WTC11 (cell line): ENCODE measurements at places on chromosomes 7 and 10.

DNA sequence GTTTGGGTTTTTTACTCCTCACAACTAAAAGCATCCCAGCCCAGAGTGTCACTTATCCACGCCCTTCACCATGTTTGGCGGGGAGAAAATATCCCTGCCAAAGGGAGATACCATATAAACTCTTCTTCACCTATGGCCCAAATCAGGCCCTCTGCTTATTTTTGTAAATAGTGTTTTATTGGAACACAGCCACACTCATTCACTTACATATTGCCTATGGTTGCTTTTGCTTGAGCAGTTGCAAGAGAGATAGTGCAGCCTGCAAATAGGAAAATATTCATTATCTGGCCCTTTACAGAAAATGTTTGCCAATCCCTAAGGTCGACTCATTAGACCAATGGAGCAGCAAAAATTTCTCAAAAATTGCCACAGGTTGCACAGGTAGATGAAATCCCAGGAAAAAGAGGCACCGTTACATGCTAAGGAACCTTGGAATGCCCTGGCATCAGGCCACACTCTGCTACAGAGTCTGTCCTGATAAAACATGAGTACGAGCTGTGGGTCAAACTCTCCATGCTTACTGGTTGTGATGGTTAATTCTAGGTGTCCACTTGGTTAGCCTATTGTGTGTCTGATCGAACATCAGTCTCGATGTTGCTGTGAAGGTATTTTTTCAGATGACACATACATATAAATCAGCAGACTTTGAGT, 7.9 kb upstream of the RASSF4 start:
- no peak for DNase-seq

- DNase-seq = no peak
These were observed 28.1 kb upstream of the SLC29A3 start for GRCh38 chr10:71290806-71291527.

DNA sequence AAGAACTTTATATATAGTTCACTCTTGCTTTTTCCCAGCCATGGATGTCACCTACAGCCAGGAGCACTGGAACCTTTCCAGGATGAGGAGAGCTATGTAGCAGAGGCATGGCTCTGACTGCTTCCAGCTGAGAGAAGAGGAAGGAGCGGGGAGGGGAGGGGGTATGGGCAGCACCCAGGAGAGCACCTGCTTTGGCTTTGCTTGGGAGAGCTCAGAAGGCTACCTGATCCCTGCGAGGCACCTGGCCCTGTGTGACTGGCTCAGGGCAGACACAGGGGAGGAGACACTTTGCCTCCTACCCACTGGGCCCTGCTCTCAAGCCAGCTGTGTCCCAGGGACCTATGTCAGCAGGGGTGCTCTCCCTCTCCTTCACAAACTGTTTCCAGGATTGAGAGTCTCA, 67.1 kb downstream of the HK1 start:
- DNase-seq = no peak

GRCh38 chr7:146131701-146132100, 15.1 kb downstream of the CNTNAP2 start:
- no peak for DNase-seq

GRCh38 chr7:19677180-19677579, 31.7 kb downstream of the POLR1F start:
- no peak for DNase-seq

DNA sequence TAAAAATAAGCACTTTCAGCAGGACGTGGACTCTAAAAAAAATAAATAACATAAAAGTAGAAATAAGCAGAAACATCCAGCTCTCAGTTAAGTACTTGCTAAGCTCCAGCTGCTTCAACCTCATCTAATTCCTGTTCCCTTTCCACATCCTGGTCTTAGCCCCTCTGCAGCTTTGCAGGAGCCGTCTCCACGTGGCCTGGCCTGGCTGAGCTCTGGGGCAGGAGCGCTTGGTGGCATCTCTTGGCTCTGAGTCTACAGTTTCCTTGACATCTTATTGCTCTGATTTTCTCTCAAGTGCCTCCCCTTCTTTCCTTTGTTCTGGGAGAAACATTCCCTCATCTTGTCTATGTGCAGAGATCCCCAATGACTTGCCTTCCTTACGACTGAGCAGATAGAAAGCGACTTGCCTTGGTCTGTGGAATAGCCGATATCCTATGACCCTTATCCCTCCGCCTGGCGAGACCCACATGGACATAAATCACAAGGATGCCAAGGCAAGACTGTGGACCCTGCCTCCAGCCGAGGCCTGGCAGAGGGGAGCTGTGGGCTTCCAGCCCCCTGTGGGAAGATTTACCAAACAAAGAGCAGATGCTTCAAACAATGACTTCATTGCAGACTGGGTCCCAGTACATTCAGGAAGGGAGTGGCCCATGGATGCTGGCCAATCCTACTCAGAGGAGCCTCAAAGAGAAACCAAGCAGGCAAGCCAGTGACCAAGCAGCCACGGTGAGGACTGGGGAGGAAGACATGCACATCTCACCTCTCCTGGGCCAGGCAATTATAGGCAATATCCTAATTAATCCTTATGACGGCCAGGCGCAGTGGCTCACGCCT, 61.9 kb downstream of the SPOCK2 start:
- no peak for DNase-seq

DNA sequence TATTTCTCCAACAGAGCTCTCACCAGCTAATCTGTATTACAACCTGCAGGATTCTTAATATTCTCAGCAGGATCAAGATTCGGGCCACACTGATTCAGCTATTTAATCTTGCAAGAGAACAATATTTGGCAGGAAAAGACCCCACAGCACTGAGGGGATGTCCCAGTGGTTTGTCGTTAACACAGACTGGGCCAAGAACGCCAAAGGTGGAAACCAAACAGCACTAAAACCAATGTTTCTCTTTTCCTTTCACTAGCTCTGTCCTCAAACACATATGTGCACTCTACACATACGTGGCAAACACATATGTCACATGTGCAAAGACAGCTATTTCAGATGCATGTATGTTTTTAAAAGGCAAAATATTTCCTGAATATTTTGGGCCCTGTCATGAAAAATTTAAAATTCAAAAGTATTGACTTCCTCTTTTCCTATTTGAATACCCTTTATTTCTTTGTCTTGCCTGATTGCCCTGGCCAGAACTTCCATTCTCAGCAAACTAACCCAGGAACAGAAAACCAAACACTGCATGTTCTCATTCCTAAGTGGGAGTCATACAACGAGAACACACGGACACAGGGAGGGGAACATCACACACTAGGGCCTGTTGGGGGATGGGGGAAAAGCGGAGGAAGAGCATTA, 51.7 kb upstream of the NEBL start:
- no peak for DNase-seq

GRCh38 chr7:112101201-112101846, 104.9 kb downstream of the DOCK4 start:
- DNase-seq = no peak

GRCh38 chr10:44956226-44956625, 3.4 kb upstream of the RASSF4 start:
- no peak for DNase-seq
